ENCODE measurements at places on chromosomes 3 and 15.

DNA sequence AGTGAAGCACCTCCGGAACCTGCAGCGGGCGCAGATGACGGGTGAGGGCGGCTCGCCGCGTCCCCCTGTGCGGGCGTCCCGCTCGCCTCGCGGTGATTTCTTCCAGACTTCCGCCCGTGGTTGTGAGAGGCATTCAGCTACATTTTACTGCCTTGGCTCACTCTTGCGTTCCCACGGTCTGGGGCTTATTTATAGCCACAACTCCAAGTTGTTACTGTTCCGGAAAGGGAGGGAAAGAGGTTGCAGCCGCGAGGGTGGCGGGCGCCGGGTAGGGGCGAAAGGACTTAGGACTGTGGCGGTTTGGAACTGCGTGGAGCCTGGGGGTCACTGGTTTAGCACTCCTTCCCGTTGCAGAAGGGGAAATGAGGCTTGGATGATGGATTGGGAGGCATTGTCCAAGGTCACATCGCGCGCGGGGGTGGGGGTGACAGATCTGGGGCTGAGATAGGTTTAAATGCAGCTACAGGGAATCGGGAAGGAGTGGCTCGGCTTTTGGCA is 1.1 kb downstream of the HES1 start:
- peak; percentile 68 for DNase-seq

GRCh38 chr3:58591517-58592510 is 14.6 kb upstream of the FAM107A start:
- no peak for DNase-seq

GRCh38 chr3:133276594-133276993 is 123.3 kb upstream of the BFSP2 start:
- no peak for DNase-seq

DNA sequence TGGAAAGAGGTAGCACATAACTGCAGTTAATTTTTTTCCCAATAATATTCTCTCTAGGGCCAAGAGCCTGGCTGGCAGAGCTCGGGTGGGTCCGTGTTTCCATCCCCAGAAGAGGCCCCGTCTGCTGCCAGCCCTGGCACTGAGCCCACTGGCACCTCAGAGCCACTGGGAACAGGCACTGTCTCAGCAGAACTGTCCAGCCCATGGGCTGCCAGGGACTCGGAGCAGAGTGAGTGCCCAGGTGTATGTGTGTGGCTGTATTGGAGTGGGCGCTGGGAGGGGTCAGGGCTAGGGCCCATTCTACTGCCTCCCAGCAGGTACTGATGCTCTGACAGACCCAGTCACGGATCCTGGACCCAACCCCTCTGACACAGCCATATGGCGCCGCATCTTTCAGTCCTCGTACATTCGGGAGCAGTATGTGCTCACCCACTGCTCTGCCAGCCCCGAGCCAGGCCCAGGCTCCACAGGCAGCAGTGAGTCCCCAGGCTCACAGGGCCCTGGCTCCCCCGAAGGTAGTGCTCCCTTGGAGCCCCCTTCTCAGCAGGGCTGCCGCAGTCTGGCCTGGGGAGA is 8.9 kb downstream of the VWA5B2 start:
- no peak for DNase-seq

DNA sequence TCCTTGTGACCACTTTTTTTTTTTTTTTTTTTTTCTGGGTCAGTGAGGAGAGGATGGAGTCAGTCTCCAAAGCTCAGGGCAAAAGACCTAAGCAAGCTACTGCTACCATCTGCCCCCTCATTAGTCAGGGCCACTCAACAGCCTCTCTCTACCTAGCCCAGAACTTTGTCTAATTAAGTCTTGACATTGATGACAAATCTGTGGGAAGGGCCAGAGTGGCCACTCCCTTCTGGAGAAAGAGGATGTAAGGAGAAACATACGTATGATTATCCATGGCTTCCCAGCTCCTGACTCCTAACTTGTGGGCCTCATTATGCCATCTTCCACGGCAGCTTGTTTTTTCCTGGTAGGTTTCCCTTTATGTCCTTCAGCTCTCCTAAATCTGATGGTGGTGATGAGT is 37.9 kb downstream of the NR1I2 start:
- DNase-seq, result no peak

GRCh38 chr3:54342676-54343075 is 220.3 kb downstream of the CACNA2D3 start:
- peak; percentile 44 for DNase-seq

- no peak for DNase-seq
These were observed 46.9 kb downstream of the NR1D2 start for GRCh38 chr3:23991683-23992628.

DNA sequence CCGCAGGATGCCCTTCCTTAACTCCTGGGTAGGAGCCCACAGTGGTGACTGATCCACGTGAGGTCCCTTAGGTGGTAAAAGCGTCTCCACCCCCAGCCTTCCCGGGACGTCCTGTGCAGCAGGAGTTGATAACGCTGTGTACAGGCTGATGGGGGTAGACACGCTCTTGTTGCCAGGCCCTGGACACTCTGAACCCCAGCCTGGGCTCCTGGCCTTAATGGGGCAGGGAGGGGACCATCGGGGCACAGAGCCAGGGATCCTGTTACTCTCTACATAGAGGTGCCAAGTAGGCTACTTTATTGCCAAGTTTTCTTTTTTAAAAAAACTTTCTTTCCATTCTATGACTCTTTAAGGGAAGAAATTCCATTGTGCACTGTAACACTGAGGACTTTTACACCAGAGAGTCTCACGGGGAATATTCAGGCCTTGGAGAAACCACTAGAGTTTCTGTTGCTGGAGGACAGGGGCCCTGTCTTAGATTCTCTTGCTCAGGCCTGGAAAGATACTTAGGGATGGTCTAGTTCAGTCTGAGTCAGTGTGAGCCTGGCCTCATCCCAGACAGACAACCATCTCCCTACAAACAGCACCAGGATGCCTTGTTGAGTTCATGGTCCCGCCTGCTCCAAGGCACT is 104.3 kb upstream of the RNU6-1 start:
- peak; percentile 89 for DNase-seq

GRCh38 chr3:32127219-32127826 is 20.9 kb downstream of the GPD1L start:
- no peak for DNase-seq

DNA sequence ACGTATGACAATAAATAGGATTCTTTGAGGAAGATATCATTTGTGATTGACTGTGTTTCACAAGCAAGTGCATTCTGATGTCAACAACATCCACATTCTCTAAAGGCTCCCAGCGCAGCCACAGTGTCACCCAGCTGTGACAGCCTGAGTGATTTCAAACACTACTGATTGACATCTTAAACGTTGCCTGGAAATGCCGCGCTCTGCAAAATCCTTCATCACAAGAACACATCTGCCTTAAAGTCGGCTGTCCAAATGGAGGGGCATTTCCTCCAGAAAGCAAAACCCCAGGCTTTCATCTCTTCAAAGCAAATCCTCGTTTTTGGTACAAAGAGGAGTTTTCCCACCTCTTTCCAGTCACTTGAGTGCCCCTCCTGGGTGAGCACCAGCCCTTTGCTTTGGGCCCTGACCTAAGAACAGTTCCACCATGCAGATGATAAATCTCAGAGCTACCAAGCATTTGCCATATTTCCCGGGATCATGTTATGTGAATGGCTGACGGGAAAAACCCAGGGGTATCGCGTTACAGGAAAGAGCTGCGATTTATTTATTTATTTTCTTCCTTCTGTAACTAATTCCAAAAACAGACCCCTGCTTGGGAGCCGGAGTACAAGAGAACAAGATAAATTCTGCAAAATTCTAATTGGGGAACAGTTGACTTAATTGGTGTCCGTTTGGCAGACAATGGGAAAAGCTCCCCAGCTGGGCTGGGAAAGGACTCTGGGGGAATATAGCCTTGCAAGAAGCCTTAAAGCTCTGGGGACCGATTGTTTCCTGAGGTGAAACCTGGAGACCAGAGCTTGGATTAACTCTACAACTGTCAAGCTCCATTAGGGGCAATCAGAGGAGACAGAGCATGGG is 703.8 kb upstream of the NR2F2 start:
- no peak for DNase-seq

DNA sequence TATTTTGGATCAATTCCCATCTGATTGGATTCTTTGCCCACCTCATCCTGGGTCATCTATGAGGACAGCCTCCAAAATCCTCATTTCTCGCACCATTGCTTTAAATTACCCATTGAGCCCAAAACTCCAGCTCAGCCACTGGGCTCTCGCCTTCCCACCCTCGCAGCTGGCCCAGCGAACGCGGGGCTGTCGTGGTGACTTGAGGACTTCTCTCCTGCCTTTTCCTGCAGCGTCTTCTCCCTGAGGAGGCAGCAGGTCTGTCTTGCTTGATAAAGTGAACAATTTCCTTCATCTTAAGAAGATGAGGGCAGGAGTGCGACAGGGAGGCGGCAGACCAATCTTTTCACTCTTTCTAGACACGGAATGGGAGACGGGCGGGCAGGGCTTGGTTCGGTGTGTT is 33.0 kb upstream of the SNRPA1 start:
- no peak for DNase-seq

GRCh38 chr3:149307435-149307783 is 26.0 kb downstream of the TM4SF18 start:
- DNase-seq, result no peak

- no peak for DNase-seq
These were observed 279.7 kb downstream of the PYDC2 start for GRCh38 chr3:191740712-191741111.

DNA sequence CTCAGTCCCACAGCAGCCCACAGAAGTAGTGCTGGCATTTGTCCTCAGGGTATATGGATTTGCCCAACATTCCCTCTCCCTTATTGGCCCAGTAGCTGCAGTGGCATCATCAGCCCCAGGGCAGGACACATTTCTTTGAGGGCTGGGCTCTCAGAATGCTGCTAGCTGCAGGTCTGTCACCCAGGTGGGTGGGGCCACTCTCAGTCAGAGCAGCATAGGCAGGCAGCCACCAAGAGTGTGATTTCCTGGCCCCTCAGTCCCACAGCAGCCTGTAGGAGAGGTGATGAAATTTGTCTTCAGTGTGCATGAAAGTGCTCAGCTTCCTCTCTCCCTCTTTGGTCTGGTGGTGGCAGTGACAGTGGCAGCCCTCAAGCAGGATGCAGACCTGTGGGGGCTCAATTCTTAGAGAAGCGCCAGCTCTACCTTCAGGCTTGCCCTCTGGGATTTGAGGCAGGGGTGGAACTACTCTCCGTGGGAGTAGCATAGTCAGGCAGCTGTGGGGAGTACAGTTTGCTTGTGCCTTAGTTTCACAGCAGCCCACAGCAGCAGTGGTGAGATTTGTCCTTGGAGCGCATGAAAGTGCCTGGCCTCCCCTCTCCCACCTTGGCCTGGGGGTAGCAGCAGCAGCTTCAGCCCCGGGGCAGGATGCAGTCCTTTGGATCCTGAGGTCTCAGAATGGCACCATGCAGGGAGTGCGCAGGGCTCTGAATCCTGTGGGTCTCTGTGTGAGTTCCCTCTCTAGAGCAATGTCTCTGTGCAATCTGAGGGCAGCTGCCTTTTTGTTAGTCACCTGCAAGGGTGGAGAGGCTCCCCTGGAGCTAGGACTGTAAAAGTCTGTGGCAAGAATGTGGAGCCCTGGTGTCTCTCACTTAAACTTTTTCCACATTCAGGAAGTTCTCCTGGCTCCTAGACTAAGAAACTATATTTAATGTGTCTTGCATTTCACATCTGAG is 1229.1 kb downstream of the ROBO2 start:
- DNase-seq, result no peak

GRCh38 chr15:85725019-85725418 is 69.7 kb downstream of the KLHL25 start:
- DNase-seq, result no peak

- DNase-seq, result no peak
These were observed 114.6 kb upstream of the FLNB start for GRCh38 chr3:57893668-57894067.

- peak; percentile 81 for DNase-seq
These were observed 2.8 kb downstream of the ABHD2 start for GRCh38 chr15:89090791-89091626.
